Midbrain (tissue), 1 donor: ENCODE measurements at places on chromosomes 7 and 10.

- no peak for DNase-seq
Measured at GRCh38 chr10:117327262-117327661, 48.0 kb downstream of the PDZD8 start.

- DNase-seq: no peak
Measured at GRCh38 chr7:34191162-34191561, 285.8 kb downstream of the BMPER start.

DNA sequence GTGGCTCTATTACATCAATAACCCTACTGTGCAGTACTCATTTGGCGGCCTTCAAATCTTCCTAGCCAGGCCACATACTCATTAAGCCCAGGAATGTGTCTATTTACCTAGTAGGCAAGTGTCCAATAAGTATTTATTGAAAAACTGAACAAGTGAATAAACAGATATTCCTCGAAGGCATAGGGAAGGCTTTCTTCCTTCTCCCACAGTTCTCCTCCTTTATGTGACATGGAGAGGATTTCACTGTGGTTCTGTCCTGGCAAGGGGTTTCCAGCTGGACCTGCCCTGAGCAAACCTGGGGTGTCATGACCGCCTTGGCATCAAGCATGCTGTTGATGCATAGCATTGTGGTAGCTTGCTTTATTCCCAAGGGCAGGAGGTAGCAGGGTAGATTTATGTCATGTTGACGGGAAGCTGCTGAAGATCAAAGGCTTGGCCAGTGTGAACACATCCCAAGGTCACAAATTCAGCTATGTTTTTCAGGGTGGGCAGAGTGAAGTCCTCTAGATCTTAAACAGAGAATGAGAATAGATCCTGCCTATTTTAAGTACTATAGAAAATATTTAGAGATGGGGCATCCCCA lies 195.1 kb downstream of the INHBA start:
- DNase-seq: no peak

GRCh38 chr10:80529604-80530003 lies 8.1 kb upstream of the SH2D4B start:
- no peak for DNase-seq

DNA sequence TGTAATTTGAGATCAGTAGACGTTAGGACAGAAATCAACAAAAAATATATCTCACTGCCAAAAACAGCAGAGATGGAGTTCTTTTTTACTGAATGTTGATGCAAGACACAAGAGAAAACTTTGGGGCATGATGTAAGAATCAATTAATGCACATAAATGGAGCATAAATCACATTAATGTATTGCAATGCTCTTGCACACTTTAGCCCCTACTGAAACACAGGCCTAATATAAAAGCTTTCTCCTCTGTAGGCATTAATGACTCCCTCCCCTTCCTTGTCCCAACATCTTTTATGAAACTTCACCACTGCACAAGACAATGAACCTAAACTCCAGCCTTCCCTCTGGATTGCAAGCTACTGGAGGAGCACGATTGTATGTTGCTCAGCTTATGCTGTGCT lies 58.8 kb downstream of the CACNA2D1 start:
- no peak for DNase-seq

DNA sequence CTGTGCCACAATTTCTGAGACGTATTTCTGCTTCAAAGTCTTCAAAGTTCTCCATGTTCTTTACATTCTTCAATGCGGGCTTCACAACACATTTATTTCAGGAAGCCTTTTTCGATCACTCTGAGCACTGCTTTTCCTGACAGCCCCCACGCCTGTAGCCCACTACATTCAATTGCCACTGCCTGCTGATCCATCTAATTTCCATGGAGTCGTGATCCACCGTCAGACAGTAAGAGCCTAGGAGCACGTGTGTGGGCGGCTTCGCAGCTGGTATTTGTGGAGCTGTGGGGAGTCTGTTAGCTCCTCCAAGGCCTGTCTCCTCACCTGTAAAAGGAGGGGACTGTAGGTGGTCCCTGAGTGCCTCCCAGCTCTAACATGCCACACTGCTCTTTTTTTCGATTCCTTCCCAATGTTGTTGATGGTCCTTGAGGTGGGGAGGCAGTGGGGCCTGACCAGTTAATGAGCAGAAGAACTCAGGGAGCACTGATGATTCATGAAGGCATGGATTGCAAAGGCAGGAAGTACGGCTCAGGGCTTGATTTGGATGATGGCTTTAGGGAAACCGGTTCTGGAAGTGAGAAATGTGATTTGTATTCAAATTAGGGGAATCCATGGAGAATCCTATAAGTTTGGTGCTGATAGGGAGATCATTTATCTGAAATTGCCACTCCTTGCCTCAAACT lies 401.1 kb upstream of the PODXL start:
- no peak for DNase-seq

GRCh38 chr10:5503477-5503835 lies 4.1 kb upstream of the CALML5 start:
- no peak for DNase-seq

DNA sequence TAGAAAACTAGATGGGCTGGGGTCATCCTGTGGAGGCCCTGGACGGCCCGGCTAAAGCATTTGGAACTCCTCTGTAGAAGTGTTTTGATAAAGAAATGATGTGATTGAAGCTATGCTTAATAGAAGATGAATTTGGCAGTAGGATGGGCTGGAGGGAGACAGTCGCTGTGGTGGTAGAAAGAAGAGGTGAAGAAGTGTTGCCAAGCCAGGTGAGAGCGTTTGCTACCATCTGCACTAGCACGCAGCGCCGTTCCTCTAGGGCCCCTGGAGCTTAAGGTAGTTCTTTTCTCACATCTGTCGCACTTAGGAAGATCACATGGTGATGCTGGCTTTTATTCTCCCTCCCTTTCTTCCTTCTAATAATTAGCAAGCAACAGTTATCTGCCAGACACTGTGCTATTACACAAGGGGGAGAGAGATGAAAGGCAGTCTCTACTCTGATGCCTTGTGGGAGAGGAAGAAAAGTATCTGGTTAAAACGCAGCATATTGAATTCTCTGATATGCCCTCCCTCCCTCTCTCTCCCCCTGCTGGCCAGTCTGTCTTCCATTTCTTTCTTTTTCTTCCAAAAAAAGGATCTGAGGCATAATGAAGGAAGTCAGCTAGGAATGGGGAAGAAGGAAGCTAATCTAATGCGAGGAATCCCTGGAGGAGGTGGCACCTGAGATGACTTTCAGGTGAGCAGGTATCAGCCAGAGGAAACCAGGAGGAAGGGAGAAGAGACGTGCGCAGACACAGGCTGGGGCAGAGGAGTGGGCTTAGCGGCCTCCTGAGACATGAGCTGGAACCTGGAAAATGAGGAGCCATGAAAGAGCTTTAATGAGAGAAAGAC lies 162.3 kb upstream of the KLF14 start:
- no peak for DNase-seq

- DNase-seq: no peak
Measured at GRCh38 chr7:157529768-157530560, 193.2 kb downstream of the DNAJB6 start.

DNA sequence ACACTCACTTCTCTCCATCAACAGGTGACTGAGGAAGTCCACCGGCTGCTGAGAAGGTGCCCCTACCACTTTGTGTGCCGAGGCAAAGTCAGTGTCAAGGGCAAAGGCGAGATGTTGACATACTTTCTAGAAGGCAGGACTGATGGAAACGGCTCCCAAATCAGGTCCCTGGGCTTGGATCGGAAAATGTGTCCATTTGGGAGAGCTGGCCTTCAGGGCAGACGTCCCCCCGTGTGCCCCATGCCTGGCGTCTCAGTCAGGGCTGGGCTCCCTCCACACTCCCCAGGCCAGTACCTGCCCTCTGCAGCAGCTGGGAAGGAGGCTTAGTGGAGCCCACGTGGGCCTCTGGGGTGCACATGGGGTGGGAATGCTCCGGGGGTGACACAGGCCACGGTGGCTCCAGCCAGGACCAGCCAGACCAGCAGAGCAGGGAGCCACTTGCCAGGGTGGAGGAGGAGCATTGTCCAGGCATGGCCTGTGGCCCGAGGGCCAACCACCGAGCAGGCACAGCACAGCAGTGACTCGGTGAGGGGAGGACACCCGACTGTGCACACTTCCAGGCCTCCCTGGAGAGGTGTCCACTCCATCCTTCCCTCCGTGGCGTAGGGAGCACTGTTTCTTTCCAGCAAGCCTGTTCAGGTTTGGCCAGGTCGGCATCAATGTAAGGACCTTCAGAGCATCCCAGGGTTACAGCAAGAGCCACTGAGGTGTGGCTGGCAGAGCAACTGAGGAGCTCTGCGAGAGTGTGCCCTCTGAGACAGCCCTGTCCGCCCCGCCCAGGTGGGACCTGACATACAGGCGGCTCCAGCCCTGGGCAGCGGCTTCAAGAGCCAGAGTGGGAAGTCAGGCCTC lies 139.7 kb downstream of the ADCY1 start:
- no peak for DNase-seq

DNA sequence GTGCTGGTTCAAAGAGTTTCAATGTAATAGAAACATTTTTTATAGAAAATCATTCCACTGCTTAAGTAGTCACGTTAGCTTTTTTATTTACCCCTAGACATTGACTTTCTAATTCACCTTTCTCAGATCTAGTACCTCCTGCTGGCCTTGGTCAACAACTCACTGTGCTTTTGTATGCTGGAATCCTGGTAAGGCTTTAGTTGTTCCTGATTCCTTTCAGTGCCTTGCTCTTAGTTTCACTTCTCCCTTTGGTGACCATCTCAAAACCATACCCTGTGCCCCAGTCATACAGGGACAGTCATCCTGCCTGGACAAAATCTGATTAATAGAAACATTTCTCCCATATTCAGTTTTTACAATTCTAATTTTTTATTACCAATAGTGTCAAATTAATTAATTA lies 130.2 kb downstream of the GPR37 start:
- no peak for DNase-seq

GRCh38 chr7:92656121-92656520 lies 65.9 kb upstream of the FAM133B start:
- no peak for DNase-seq

DNA sequence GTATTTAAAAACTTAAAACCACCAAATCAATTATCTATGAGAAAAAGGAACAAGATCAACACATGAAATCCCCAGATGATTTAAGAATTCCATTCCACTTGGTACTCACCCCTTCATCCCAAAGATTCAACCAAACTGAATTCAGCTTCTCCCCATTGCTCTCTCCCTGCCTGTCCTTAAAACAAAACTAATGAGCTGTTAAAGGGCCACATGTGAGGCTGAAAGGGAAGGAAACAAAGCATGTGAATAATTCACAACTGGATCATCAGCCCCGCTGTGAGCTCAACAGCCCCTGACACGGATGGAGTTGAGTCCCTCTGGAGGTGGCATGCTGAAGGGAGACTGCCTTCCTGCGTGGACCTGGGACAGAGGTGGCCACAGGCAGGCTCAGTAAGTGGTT lies 32.9 kb downstream of the VOPP1 start:
- DNase-seq: no peak

- DNase-seq: no peak
Measured at GRCh38 chr10:96584035-96584434, 2.8 kb downstream of the TM9SF3 start.

GRCh38 chr10:78375854-78376785 lies 342.5 kb downstream of the RPS24 start:
- peak; percentile 31 for DNase-seq

DNA sequence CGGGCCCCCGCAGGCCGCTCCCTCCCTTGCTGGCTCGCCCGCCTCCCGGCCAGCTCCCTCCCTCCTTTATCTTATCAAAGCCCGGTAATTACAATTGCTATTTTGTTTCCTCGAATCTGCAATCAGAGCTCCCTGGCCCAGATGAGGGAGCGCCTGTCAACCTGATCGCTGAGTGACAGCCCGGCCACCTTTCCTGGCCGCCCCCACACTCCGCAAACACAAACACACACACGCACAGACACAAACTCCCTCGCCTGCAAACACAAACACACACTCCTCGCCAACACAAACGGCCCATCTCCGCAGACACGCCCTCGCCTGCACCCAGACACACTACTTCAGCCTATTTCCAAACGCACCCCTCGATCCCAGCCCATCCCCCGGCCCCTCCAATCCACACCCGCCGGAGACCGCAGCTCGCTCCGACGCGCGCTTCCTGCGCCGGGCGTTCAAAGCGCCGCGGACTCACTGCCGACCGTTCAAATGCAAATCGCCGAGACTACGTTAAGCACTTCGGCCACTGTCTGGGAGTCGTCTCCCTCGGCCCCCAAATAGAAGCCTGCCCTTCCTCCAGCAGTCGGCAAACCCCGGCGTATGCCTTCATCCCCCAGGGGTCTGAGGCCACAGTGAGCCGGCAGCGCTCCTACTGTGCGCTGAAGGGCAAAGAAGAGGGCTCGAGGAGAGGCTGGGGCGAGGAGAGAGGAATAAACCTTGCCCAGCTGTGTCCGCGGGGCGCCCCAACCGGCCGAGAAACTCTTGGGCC lies 3.0 kb upstream of the FGF8 start:
- DNase-seq: no peak

DNA sequence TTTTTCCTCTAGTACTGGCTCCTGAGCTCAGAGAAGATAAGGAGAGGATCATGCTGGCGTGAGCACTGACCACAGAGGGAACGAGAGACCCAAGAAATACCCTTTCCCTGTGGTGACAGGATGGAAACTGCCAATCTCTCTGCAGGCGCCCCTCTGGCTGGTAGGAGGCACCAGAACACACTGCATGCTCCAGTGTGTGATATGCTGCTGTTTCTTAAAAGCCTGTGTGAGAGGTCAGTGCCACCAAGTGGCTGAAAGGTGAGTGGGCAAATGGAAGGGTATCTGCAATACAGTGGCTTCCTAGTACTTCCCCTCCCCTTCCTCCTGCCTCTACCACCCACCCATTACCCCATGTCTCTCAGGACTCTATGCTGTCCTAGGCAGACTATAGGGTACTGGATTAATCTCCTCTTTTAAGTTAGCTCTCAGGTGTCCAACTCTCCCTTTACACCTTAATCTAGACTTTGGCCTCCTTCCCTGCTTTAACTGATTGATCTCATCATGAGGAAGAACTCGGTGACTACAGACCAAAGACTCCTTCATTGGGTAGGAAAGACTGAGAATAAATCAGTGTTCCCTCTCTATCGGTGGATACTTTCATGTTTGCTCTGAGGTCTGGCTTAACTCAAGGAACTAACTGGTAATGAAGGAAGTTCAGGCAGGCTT lies 283.6 kb downstream of the ADRA2A start:
- peak; percentile 17 for DNase-seq

- DNase-seq: no peak
Measured at GRCh38 chr10:34776090-34776690, 38.9 kb downstream of the PARD3 start.

- DNase-seq: no peak
Measured at GRCh38 chr7:26440233-26441001, 148.8 kb downstream of the SNX10 start.

DNA sequence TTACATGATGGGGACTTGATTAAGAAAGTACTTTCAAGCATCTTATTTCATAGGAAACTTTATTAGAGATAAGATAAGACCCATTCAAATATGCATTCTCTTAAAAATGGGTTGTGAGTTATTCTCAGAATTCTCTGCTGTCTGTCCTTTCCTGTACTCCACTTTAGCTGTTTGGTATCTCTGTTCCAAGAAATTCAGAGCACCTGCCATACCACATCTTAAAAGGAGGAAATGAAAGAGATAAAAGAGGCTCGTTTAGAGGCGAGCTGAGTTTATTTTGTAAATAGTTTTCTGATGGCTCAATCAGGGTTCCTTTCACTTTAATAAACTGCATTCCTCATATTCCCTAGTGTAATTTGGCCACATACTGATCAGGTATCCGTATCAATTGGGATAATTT lies 87.2 kb downstream of the MDFIC start:
- DNase-seq: no peak

GRCh38 chr10:96053985-96054384 lies 10.6 kb downstream of the CCNJ start:
- DNase-seq: no peak

GRCh38 chr7:156559001-156559400 lies 81.6 kb upstream of the RNF32 start:
- DNase-seq: no peak
